ENCODE measurements at places on chromosomes 6 and 20. TPM values are rescaled to one million over a fixed set of nuclear protein-coding genes. Genes with fewer than 3 reads are reported as not detected.

PRR18 gene
- total RNA-seq = not detected

SLC13A3 gene
- total RNA-seq = 0.10 TPM

TREML1 gene
- total RNA-seq = 41.7 TPM

LCA5 gene
- total RNA-seq = 0.42 TPM

PTCRA gene
- 6.9 TPM for total RNA-seq

SNAP25 gene
- total RNA-seq = not detected

RBL1 gene
- 28.9 TPM for total RNA-seq

CASP8AP2 gene
- total RNA-seq = 16.7 TPM

PARD6B gene
- total RNA-seq = 4.3 TPM

WFDC11 gene
- total RNA-seq = not detected

CNR1 gene
- 0.42 TPM for total RNA-seq

DEFB110 gene
- total RNA-seq = not detected

CARMIL1 gene
- 3.1 TPM for total RNA-seq

SLC18B1 gene
- total RNA-seq = 10.3 TPM

PBOV1 gene
- not detected for total RNA-seq

VGLL2 gene
- 0.10 TPM for total RNA-seq

ADGRF4 gene
- total RNA-seq = not detected

TCFL5 gene
- total RNA-seq = 3.8 TPM

LAMA4 gene
- total RNA-seq = 0.42 TPM

SMLR1 gene
- total RNA-seq = not detected

IL17A gene
- not detected for total RNA-seq

LAMP5 gene
- total RNA-seq = 0.84 TPM

EMILIN3 gene
- total RNA-seq = under 0.01 TPM

FGD2 gene
- total RNA-seq = 41.7 TPM

MOXD1 gene
- total RNA-seq = 0.52 TPM

SPATA25 gene
- 0.52 TPM for total RNA-seq

TMEM181 gene
- 13.4 TPM for total RNA-seq

ZBTB46 gene
- 2.1 TPM for total RNA-seq

OLIG3 gene
- total RNA-seq = not detected

GJA10 gene
- total RNA-seq = not detected

SYNDIG1 gene
- not detected for total RNA-seq

PMEPA1 gene
- 1.0 TPM for total RNA-seq

NRM gene
- total RNA-seq = 4.5 TPM

SUMO4 gene
- total RNA-seq = 16.9 TPM

CENPW gene
- total RNA-seq = not detected

TAAR2 gene
- total RNA-seq = not detected

OR2J3 gene
- total RNA-seq = not detected

MYBL2 gene
- 0.21 TPM for total RNA-seq

SSTR4 gene
- not detected for total RNA-seq

CFAP206 gene
- total RNA-seq = not detected

SCRT2 gene
- not detected for total RNA-seq

NFKBIE gene
- 125 TPM for total RNA-seq

ESR1 gene
- total RNA-seq = 0.63 TPM

MYH7B gene
- total RNA-seq = under 0.01 TPM

IRF4 gene
- total RNA-seq = 41.3 TPM

ARG1 gene
- total RNA-seq = not detected

FAM184A gene
- 2.3 TPM for total RNA-seq

MOG gene
- not detected for total RNA-seq

PSMB9 gene
- 18.7 TPM for total RNA-seq

RFX6 gene
- not detected for total RNA-seq

TSPO2 gene
- not detected for total RNA-seq

TRIM15 gene
- not detected for total RNA-seq

RCAN2 gene
- not detected for total RNA-seq

ZNF512B gene
- total RNA-seq = 5.5 TPM

FUT9 gene
- total RNA-seq = under 0.01 TPM

BNIP5 gene
- not detected for total RNA-seq

TMEM14A gene
- 2.9 TPM for total RNA-seq

ZNF341 gene
- total RNA-seq = 0.73 TPM

SLC22A2 gene
- not detected for total RNA-seq

All from mononuclear cell (primary cell).